ENCODE measurements at places on chromosomes 6 and 20. TPM values are rescaled to one million over a fixed set of nuclear protein-coding genes. Genes with fewer than 3 reads are reported as not detected.

Gene LAMP5
- total RNA-seq = not detected

- DNase-seq = no peak
Measured at GRCh38 chr6:63347599-63347998, 27.8 kb upstream of the LGSN start.

DNA sequence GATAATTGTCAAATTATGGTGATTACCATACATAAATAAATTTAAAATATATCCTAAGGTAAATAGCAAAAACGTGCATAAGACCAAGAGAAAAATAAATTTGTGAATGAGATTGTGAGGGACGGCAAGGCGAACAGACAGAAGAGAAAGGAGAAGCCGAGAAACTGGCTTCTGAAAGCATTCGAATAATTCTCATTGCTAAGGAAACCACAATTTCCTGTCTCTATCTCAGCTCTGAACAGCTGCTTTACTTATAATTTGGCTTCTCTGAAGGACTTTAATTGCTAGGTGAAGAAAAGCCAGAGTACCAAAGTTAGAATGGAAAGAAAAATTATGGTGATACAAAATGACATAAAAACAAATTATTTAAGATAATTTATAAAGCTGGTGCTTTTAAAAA, 79.0 kb upstream of the RGS17 start:
- DNase-seq = no peak

- no peak for DNase-seq
Measured at GRCh38 chr6:24229696-24230405, 103.8 kb downstream of the NRSN1 start.

GRCh38 chr20:37343212-37343993, 2.5 kb upstream of the SRC start:
- DNase-seq = peak; percentile 84

- no peak for DNase-seq
Measured at GRCh38 chr6:100350139-100350538, 114.6 kb downstream of the SIM1 start.

DNA sequence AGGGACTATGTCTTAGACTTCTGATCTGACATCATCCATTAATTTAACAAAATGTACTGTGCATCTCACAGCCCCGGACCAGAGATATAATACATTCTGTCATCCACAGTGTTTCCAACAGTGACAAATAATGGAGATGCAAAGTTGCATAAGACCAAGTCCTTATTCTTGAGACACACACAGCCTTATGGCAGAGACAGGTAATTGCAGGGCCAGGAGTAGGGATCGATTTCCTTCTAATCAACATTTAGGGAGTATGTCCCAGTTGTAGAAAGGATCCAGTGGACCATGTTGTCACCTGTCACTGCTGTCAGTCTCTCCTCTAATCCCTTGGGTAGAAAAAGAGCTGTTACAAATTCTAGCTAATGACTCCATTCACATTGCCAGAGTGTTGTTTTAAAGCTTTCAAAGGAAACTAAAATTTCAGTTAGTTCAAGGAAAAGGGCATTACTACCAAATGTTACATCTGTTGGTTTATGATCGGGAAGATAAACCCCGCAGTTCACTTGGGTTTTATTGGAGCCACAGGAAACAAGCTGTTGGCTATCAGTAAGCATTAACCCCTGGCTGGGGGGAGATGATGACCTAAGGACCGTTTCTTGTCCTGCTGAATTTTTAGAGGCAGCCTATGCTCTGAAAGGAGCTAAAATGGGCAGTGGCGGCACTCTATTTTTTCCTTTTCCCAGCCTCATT, 111.4 kb upstream of the ATXN1 start:
- no peak for DNase-seq

GRCh38 chr6:139194740-139195139, 59.9 kb downstream of the HECA start:
- no peak for DNase-seq
